Stimulated activated CD4-positive, alpha-beta T cell treated with anti-CD3 and anti-CD28 coated beads, Interleukin-12 subunit alpha, Interleukin-12 subunit beta, amount 100 ng/mL, for 48 hours (primary cell): ENCODE measurements at places on chromosomes 11 and 22.
A peak's percentile ranks its signal among the peaks of the same experiment; 100 is the strongest.

- no peak for DNase-seq
These were observed 274.4 kb downstream of the BLID start for GRCh38 chr11:121841487-121842191.

GRCh38 chr11:36997656-36998055, 399.6 kb upstream of the RAG2 start:
- DNase-seq, result no peak

GRCh38 chr22:23652286-23652685, 20.2 kb upstream of the DRICH1 start:
- DNase-seq, result no peak

DNA sequence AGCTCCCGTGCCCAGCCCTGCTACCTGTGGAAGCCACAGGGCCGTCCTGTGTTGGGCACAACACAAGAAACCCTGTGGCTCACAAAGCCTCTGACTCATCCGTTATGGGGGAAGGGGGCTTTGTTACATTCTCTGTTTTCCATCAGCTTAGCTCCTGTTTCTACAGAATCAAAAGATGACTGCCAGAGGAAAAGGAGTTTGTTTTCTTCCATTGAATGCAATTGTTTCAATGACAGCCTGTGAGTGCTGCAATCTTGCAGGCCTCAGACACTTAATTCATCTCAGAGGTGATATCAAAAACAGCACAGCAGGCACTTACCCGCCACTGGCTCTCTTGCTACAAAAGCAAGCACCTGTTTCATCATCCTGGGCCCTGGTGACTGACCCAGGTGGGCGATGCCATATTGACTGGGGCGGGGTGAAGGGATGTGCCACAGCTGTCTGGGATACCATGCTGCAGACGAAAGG, 194.3 kb downstream of the OPCML start:
- DNase-seq, result no peak

DNA sequence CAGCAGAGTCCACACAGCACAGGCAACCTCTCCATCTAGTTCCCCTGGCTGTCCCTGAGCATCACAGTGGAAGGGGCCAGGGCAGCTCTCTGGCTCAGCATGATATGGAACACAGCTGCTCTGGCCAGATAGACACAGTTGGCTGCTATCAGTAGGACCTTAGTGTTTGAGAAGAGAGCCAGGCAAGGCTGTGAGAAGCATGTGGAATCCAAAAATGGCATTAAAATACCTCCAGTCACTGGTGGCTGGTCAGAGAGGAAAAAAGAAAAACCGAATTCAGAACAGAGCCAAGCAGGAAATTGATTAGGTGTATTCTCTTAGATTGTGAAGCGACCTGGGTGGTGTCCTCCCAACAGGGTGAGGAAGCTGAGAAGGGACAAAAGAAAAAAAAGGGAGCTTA, 27.9 kb downstream of the SERPINH1 start:
- DNase-seq, result no peak

GRCh38 chr11:5197536-5197935, 2.9 kb downstream of the OR51V1 start:
- no peak for DNase-seq

DNA sequence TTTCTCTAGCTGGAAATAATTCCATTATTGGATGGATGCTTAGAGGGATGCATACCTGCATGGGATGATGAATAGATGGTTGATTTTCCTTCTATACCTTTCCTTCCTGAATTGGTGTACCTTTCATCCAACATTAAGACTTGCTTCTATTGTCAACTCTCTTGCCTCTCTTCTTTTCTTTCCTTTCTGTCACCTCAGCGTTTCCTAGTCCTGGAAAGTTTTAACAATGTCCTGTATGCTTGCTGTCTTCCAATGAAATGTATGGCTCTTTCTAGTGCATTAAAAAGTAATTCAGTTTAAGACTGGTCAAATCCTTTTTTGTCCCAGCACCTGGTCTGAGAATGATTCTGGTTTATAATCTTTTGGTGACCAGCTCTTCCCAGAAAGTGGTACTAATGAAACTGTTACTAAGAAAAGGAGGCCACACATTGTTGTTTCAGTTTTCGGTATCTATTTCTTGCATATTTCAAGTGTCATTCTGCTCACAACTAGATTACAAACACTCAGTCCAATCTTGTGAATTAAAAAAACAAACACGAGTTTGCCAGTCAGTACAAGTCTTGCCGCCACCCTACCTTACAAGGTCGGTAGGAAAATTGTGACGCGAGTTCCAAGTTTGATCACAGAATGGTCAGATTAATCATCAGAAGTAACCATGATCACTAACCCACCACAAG, 8.0 kb downstream of the POU2AF1 start:
- DNase-seq, result peak; percentile 46

- DNase-seq, result no peak
These were observed 13.0 kb downstream of the OAF start for GRCh38 chr11:120223793-120224192.

GRCh38 chr11:128367573-128367972, 219.8 kb downstream of the ETS1 start:
- no peak for DNase-seq

- no peak for DNase-seq
These were observed 983.5 kb downstream of the BRD1 start for GRCh38 chr22:48844056-48844675.

GRCh38 chr11:60165538-60165937, 17.3 kb downstream of the MS4A6A start:
- no peak for DNase-seq

DNA sequence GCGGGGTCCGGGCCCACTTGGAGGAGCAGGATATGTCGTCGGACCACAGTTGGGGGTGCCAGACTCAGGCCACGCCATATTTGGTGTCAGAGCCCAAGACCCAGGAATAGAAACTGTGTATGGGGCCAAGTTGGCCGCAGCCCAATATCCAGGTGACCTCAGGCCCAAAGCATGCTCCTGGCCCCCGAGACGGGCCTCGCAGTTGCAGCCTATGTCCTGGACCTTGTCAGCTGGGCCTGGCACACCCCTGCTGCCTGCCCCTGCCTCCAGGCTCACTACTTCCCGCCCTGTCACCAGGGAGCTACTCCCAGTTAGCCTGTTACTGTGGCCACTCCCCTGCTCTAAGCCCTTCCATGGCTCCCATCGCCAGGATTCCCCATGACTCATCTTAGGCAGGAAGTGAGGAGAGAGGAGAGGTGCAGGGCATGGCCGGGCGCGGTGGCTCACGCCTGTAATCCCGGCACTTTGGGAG, 23.1 kb downstream of the A4GALT start:
- no peak for DNase-seq

DNA sequence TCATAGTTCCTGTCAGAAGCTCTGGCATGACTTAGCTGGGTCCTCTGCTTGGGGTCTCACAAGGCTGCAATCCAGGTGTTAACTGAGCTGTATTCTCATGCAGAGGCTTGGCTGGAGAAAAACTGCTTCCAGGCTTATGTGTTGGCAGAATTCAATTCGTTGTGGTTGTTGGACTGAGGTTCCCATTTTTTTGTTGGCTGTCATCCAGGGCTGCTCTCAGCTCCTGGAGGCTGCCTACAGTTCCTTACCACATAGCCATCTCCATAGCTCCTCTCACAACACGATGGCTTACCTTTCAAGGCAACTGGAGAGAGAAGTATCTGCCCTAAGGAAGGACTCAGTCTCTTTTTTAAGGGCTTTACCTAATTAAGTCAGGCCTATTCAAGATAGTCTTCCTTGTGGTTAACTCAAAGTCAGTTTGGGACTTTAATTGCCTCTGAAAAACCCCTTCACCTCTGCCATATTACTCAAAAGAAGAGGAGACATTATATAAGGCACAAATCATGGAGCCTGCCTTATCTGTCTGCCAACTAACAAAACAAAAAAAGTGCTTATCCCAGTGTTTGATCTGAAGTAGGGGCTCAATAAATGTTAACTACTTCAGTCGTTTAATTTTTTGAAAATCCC, 35.2 kb downstream of the OR2AG2 start:
- DNase-seq, result no peak
